Renal pelvis (tissue), 12 donors: ENCODE measurements at places on chromosomes 5 and 9. TPM values are rescaled to one million over a fixed set of nuclear protein-coding genes. Genes with fewer than 3 reads are reported as not detected.

DNA sequence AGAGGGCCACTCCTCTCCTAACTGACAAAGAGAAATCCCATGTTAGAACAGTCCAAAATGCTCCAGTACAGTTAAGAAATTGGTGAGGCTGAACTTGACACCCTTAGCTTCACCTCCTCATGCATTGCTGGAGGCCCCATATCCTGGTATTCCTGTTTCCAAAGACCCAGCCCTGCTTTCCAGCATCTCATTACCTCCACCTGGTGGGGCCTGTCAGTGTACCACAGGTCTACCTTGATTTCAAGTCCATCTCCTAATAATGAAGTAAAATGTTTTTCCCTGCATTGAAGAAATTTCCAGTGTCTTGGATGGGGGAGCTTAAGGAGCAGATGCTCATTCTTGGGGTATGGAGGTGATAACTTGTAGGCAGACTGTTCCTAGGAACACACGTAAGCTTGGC is 70.6 kb upstream of the S1PR3 start:
- DNase-seq: no peak

DNA sequence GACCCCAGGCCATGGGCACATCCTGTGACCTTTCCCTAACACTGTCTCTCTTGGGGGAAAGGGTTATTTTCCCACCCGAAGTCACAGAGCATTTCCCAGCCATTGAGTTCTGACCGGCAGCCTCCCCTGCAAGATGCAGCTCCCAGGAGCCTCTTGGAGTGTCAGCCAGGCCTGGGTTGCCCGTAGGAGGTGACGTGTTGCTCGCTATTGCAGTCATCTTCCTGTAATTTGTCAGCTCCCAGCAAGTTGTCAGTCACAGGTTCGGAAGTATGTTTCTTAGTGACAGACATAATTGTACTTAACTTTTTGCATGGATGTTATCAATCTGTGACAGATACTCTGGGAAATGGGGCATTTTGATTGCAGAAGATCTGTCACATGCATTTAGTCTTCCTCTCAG is 74.5 kb downstream of the MVB12B start:
- no peak for DNase-seq

DNA sequence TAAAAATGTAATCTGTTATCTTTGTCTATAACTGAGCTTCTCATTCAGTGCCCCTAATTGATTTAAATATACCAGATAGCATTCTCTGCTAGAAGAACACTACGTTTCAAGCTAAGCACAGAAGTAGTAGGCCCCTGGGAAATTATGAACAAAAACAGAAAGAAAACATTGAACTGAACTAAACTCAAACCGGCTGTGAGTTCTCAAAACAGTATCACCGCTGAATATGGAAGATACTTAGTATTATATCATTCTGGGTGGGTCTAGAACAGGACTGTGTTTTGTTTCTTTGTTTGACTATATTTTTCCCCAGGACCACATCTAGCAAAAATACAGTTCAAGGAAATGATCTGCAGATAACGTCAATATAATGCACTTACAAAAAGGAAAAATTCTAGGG is 95.1 kb upstream of the HMHB1 start:
- DNase-seq: no peak

DNA sequence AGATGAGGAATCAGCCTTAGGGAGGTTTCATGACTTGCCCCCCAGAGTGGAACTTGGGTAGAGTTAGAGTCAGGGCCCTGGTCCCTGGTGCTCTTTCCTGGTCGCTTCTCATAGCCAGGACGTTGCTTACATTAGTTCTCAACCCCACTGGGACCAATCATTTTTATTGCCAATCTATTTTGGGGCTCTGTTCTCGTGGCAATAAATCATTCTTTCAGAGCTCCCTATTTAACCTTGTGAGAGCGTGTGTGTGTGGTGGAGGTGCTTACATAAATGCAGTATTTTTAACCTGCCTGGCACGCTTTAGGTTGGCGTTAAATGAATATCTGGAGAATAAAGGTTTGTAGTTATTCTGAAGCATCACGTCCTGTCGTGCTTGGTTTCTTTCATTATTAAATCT is 4.1 kb downstream of the TRIO start:
- no peak for DNase-seq

FBP2 gene
- polyA plus RNA-seq: 0.18 TPM

DNA sequence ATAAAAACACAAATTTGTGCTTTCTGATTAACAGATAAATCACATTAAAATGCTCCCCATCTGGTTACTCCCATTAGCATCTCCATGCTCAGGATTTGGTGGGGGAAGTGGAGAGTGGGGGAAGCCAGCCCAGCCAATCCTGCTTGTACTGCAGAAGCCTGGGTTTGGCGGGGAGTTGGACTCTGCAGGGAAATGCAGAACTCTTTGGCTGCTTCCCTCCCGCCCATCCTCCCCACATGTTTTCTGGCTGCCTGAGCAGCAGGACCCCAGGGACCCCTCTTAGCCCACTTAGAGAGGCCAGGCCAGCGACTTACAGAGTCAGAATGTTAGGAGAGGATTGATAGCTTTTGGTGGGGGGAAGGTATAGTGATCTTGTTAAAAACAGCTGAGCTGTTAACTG is 59.5 kb upstream of the FOXI1 start:
- DNase-seq: peak; percentile 12

DNA sequence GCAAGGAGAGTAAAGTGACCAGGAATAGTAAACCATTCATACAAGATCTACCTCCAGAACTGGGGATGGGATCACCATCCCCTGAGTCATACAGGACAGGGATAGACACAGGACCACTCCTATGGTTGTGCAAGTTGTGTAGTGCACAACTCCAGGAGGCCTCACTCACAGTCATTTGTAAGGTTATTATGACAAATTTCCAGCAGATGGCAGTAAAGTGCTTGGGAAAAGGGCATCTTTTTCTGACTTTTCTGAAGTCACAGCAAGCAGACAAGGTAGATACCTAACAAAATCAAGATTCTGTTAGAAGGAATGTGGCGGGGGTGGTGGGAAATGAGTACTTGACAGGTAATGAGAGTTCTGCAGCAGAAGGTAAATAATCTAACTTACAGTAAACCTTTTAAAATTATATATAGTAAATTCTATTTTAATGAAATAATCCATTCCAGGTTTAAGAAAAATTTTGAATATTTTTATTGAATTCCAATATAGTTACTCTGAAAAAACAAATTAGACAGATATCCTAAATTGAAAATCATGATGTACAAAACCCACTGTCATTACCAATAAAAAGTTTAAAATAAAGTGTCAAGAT is 16.7 kb upstream of the KIF27 start:
- DNase-seq: peak; percentile 57

- no peak for DNase-seq
Measured at GRCh38 chr5:141784529-141784928, 93.7 kb downstream of the PCDH1 start.

DNA sequence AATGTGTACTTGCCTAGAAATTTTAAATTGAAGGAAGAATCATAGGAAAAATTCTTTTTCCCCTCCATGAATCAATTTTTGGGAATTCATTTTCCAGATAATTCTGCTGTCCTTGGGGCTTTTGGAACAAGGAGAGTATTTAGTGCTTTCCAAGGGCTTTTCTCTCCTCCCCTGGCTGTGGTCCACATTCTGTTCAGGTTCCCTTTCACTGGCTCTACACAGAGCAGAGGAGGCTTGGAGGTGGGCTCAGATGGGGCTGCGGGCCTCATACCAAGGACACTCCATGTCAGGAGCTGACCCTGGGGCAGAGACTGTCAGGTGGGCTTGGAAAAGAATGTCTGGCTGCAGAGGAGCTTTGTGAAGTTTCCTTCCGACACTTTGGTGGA is 128.1 kb downstream of the GADD45G start:
- no peak for DNase-seq

DNA sequence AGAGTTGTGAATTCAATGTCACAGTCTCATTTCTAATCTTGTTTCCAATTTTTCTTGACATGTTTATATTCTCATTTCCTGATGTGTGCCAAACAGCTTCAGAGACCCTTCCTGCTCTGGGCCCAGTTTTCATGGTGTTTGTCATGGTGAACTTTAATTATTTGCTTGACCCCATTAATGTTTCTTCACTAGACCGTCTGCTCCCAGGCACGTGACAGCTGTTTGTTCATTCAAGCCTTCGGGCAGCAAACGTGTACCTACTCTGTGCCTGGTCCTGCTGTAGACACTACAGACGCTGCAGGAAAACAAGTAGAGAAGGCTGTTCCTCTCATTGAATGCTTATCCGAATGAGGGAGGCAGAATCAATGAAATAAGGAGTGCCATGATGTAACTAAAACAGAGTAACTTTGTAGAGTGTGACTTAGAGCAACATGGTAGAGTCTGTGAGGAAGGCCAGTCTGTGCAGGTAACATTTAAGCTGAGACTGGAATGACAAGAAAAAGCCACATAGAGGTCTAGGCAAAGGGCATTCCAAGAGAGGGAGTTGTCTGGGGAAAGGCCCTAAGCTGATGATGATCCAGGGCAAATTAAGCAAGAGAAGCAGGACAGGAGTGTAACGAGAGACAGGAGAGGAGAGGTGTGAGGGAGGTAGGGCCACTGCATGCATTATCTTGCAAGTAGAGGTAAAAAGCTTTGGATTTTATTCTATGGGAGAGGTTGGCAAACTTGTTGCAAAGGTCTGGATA is 191.4 kb downstream of the SEMA5A start:
- DNase-seq: no peak

IL17B gene
- polyA plus RNA-seq: 1.3 TPM

DNA sequence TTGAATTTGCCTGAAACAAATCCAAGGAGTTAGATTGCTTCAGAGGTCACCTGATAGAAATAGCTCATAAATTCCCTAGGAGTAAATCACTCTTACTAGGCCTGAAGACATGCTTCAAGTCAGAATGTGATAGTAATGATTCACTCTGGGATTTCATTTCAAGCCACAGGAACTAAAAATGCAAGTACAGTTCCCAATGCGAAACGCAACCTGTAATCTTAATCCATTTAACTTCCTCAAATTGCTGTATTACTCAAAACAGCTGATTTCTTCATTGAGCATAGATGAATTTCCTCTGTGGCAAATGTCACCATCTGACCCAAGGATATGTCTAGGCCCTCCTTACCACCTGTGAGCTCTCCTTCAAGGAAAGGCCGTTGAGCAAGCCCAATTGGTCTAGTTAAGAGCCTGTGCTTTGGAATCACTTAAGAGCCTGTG is 32.1 kb upstream of the IL6ST start:
- DNase-seq: no peak

FAT2 gene
- polyA plus RNA-seq: 13.1 TPM

DNA sequence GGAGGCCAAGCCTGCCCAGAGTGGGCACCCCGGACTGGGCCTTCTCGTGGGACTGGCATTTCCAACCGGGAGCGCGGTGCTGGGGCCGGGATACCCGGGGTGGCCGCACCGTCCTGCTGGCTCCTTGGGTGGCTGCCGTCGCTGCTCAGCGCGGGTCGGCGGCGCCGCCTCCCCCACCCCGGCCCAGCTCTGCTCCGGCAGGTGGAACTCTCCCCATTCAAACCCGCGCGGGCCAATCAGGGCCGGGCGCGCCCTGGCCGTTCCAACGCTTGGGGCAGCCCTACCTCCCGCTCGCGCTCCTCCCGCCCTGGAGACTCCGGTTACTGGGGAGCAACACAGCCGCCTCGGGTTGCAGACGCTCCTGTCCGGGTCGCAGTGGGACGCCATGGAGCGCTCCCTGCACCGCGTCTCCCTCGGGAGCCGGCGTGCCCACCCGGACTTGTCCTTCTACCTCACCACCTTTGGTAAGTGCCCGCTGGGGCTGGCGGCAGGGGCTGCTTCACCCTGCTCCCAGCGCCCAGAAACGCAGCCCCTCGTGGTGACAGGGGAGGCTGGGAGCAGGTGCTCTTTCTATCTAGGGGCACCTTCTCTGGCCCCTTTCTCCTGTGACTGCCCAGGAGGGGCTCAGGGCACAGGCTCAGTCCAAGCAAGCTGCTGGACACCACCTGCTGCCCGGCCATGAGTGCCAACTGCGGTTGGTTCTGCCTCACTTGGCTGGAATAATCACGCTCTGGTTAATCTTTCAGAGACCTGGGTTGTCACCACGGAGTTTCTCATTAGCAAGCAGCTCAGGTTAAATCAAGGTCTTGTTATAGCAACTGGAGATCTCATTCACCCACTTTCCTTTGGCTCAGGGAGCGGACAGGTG is at the start of gene RGS3:
Gene RGS3, plus strand, starts transcription at position 310 of the 868 bp plus-strand sequence. Its CDS starts 76 bp downstream, at position 386.
- peak; percentile 73 for DNase-seq

- DNase-seq: no peak
Measured at GRCh38 chr5:10746711-10747110, 14.3 kb downstream of the DAP start.

DNA sequence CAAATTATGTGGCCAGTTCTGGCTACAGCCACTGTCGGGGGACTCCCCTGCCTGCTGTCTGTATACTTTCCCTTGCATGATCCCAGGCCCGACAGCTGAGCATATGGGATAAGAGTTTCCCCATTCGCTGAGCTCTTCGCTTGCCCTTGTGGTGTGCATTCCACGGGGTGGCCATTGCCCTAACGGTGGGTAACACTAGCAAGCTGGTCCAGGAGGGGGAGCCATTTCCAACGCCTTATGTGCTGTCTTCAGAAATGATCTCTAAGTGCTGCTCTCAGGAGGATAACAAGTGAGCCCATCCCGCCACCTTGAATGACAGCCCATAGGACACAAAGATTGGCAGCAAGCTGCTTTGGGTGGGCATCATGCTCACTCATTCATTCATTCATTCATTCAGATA is 190.9 kb downstream of the FSTL4 start:
- no peak for DNase-seq

SLC31A1 gene
- 23.8 TPM for polyA plus RNA-seq

DNA sequence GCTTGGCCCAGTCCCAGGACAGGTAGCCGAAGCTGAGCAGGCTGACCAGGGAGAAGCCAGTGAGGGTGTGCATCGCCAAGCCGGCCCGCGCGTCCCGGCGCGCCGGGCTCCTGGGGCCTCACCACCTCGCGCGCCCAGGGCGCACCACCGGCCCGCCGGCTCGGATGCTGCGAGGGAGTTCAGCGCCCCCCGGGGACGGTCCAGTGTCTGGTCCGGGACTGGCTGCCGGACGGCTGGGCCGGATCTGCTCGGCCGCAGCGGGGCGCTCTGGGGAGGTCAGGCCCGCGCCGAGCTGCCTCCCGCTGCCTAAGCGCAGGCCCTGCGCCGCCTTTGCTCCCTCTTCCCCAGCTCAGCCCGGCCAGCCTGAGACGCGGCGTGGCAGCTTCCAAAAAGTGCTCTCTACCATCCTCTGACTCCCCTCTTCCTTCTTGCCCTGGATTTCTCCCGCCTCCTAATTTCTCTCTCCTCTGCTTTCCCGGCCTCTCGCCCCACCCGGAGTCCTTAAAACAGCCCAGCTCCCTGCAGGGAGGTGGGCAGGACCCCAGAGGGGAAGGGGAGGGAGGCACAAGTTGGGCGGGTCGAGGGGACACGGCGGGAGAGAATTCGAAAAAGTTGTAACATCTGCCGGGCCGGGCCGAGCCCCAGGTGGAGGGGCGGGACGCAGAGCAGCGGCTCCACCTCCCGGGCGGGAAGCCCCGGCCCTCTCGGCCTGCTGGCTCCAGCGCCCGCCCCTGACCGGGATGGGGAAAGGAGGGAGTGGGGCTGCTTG is at the start of gene ARSI:
Gene ARSI, minus strand, starts transcription at position 605 of the 769 bp plus-strand sequence. Its CDS starts 532 bp downstream, at position 73.
- peak; percentile 78 for DNase-seq

- DNase-seq: no peak
Measured at GRCh38 chr5:128469912-128470311, 68.1 kb downstream of the FBN2 start.

DNA sequence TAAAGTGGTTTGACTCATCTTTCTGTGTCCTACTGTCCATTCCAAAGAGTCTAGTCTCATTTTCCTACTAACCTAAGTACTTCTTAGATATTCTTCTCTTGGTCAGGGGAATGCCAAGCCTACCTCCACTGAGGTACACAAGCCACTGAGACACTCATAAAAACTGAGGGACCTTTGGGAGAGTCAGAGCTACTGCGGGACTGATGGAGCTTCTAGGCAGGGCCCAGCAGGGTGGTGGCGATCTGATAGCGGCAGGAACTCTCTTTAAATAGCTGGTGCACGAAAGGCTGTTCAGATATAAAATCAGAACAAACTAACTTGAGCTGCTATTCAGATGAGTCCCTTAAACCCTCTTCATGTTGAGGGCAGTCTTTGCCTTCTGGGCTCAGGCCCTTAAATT is 14.7 kb downstream of the NUP214 start:
- DNase-seq: no peak
